ENCODE measurements at places on chromosomes 1 and 21. TPM values are rescaled to one million over a fixed set of nuclear protein-coding genes. Genes with fewer than 3 reads are reported as not detected.

LCE3A gene
- not detected for total RNA-seq

PDZK1IP1 gene
- total RNA-seq: not detected

OR14A16 gene
- total RNA-seq: not detected

KRTAP10-12 gene
- not detected for total RNA-seq

SUSD4 gene
- 0.53 TPM for total RNA-seq

RBP7 gene
- total RNA-seq: 3.6 TPM

DENND2D gene
- total RNA-seq: 1.1 TPM

MFAP2 gene
- total RNA-seq: 176 TPM

GBP1 gene
- total RNA-seq: not detected

TFAP2E gene
- 0.55 TPM for total RNA-seq

RGS8 gene
- 25.0 TPM for total RNA-seq

ESPN gene
- 4.0 TPM for total RNA-seq

STX12 gene
- 23.3 TPM for total RNA-seq

KPRP gene
- total RNA-seq: not detected

DISP3 gene
- 7.3 TPM for total RNA-seq

UBIAD1 gene
- total RNA-seq: 15.9 TPM
